Nephron progenitor cell (in vitro differentiated cells): ENCODE measurements at places on chromosomes 2 and 18.

DNA sequence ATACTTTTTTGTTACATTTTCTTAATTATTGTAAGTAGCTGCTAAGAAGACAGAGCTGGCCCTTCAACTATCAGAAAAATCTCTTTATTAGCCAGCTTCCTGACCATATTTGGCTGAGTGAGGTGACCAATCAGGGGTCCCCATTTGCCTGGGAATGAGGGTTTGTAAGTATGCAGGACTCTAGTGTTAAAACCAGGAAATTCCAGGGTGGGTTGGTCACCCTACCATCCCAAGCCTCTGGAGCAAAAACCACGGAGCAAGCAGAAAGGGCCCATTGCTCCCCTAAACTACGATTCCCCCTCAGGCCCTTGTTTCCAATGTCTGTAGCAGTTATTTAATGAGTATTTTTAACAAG lies 165.6 kb upstream of the NCKAP5 start:
- no peak overlapping the region for H3K4me3 ChIP-seq
- no peaks in the 10 kb centered on the region for H3K36me3 ChIP-seq
- H3K27me3 ChIP-seq: peaks cover 3% of the 10 kb centered on the region
- no peak overlapping the region for H3K27ac ChIP-seq
- peaks cover 18% of the 10 kb centered on the region for H3K4me1 ChIP-seq
- DNase-seq: no peak

GRCh38 chr18:10470429-10470828 lies 16.0 kb downstream of the APCDD1 start:
- no peak for DNase-seq
- peaks cover 41% of the 10 kb centered on the region for H3K36me3 ChIP-seq
- peak overlapping the region; percentile 57 for H3K27ac ChIP-seq
- no peaks in the 10 kb centered on the region for H3K27me3 ChIP-seq

DNA sequence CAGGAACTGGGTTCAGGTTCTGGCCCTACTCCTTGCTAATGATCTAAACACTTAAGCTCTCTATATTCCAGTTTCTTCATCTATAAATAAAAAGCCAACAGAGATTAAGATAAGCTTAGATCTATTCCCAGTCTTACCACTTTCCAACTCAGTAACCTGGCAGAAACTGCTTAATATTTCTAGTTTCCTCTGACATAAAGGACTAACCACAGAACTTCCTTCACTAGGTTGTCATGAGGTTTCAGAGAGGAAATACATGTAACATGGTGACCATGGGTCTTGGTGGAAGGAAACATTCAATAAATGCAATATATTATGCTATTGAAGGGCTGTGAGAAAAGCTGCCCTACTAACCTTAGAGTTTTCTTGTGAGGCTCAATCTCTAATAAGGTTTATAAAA lies 114.4 kb upstream of the PDE1A start:
- peaks cover 28% of the 10 kb centered on the region for H3K4me1 ChIP-seq
- H3K27ac ChIP-seq: no peak overlapping the region
- H3K36me3 ChIP-seq: no peaks in the 10 kb centered on the region

DNA sequence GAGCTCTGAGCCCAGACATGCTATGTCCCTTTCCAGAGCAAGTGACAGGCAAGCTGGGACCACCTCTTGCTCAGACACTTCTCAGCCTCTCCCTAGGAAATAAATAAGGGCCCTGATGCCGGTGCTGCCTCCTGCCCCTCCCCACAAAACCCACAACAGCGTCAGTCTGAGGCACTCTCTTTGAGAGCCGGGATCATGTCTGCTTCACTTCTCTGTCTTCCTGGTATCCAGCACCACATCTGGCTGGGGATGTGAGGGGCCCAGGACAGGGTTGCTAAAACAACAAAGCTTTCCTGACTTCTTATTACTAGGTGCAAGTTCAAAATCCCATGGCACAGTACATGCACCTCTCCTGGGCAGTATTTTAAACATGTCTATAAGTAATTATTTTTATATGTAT lies 103.9 kb upstream of the GLI2 start:
- no peak overlapping the region for H3K27ac ChIP-seq
- peaks cover 24% of the 10 kb centered on the region for H3K4me1 ChIP-seq
- H3K4me3 ChIP-seq: no peak overlapping the region
- peaks cover 59% of the 10 kb centered on the region for H3K27me3 ChIP-seq
- DNase-seq: no peak

GRCh38 chr2:54164106-54164505 lies 48.7 kb downstream of the ACYP2 start:
- H3K27ac ChIP-seq: no peak overlapping the region
- no peaks in the 10 kb centered on the region for H3K36me3 ChIP-seq
- DNase-seq: no peak
- no peaks in the 10 kb centered on the region for H3K4me1 ChIP-seq
- H3K4me3 ChIP-seq: no peak overlapping the region

- peak overlapping the region; percentile 41 for H3K27ac ChIP-seq
- H3K27me3 ChIP-seq: no peaks in the 10 kb centered on the region
- H3K4me1 ChIP-seq: peaks cover 70% of the 10 kb centered on the region
- no peaks in the 10 kb centered on the region for H3K36me3 ChIP-seq
- no peak overlapping the region for H3K4me3 ChIP-seq
Observed at GRCh38 chr2:136031711-136032110, 46.3 kb upstream of the DARS1 start.

- H3K27ac ChIP-seq: no peak overlapping the region
- no peaks in the 10 kb centered on the region for H3K36me3 ChIP-seq
- DNase-seq: no peak
- no peak overlapping the region for H3K4me3 ChIP-seq
- H3K4me1 ChIP-seq: peaks cover 13% of the 10 kb centered on the region
Observed at GRCh38 chr2:175430236-175430635, 248.7 kb upstream of the ATP5MC3 start.

DNA sequence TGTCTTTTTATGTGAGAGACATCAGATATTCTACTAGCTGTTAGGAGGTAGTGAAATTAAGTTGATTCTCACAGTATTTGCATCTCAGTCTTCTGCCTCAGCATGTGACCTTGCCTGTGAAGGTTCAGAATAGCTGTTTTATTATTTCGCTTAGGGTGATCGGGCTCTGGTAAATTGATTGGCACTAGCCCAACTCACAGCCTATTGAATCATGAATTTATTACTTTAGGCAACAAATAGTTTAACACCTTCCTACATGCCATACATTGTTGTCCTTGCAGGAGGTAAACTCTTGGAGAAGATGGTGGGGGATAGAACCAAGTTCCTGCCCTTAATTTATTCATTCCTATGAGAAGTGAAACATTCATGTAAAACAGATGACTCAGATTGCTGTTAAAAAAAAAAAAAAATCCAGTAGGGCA lies 101.9 kb downstream of the GPD2 start:
- no peak overlapping the region for H3K27ac ChIP-seq
- no peaks in the 10 kb centered on the region for H3K4me1 ChIP-seq
- H3K27me3 ChIP-seq: peaks cover 4% of the 10 kb centered on the region

- no peak overlapping the region for H3K4me3 ChIP-seq
- peaks cover 4% of the 10 kb centered on the region for H3K36me3 ChIP-seq
- DNase-seq: peak; percentile 55
- H3K4me1 ChIP-seq: peaks cover 24% of the 10 kb centered on the region
Observed at GRCh38 chr2:119407430-119408220, 24.0 kb upstream of the TMEM37 start.

GRCh38 chr2:212894026-212894425 lies 257.4 kb downstream of the IKZF2 start:
- no peaks in the 10 kb centered on the region for H3K36me3 ChIP-seq
- H3K4me1 ChIP-seq: no peaks in the 10 kb centered on the region
- H3K4me3 ChIP-seq: no peak overlapping the region
- no peaks in the 10 kb centered on the region for H3K27me3 ChIP-seq
- no peak overlapping the region for H3K27ac ChIP-seq

GRCh38 chr2:144718376-144718775 lies 198.5 kb upstream of the ZEB2 start:
- H3K4me3 ChIP-seq: no peak overlapping the region
- H3K36me3 ChIP-seq: peaks cover 22% of the 10 kb centered on the region
- H3K27ac ChIP-seq: no peak overlapping the region

GRCh38 chr2:135132314-135132713 lies 80.2 kb downstream of the RAB3GAP1 start:
- H3K36me3 ChIP-seq: peaks cover 66% of the 10 kb centered on the region
- H3K27ac ChIP-seq: no peak overlapping the region
- H3K4me1 ChIP-seq: no peaks in the 10 kb centered on the region
- DNase-seq: no peak

DNA sequence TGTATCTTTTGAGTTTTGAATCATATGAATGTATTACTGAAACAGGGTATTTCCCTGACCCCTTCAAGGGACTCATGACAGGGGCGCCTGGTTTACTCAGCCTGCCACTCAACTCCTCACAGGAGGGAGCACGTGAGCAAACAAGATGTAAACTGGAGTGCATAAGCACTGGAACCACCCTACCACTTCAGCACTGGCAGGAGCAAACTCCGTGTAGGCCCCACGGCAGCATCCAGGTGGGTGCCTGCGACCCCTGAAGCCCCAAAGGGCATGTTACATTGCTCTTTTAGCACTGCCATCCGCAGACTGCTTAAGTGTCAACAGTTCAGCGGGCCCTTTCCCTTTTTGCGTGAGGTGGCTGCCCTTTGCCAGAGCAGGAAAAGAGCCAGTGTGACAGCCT lies 8.2 kb upstream of the DAPL1 start:
- H3K27me3 ChIP-seq: peaks cover 2% of the 10 kb centered on the region
- peaks cover 5% of the 10 kb centered on the region for H3K36me3 ChIP-seq
- no peak overlapping the region for H3K27ac ChIP-seq
- H3K4me1 ChIP-seq: peaks cover 20% of the 10 kb centered on the region
- H3K4me3 ChIP-seq: no peak overlapping the region

- peaks cover 71% of the 10 kb centered on the region for H3K4me1 ChIP-seq
- peak overlapping the region; percentile 98 for H3K27ac ChIP-seq
- peaks cover 5% of the 10 kb centered on the region for H3K36me3 ChIP-seq
- H3K4me3 ChIP-seq: peak overlapping the region; percentile 53
- H3K27me3 ChIP-seq: no peaks in the 10 kb centered on the region
Observed at GRCh38 chr2:149167001-149167780, 128.7 kb downstream of the LYPD6B start.

- H3K27ac ChIP-seq: no peak overlapping the region
- H3K4me1 ChIP-seq: no peaks in the 10 kb centered on the region
- H3K4me3 ChIP-seq: no peak overlapping the region
- DNase-seq: no peak
Observed at GRCh38 chr18:56676639-56677038, 25.5 kb downstream of the WDR7 start.

GRCh38 chr2:127348426-127349000 lies 39.3 kb downstream of the MAP3K2 start:
- peaks cover 16% of the 10 kb centered on the region for H3K4me1 ChIP-seq
- peaks cover 33% of the 10 kb centered on the region for H3K36me3 ChIP-seq
- DNase-seq: no peak
- no peaks in the 10 kb centered on the region for H3K27me3 ChIP-seq
- no peak overlapping the region for H3K27ac ChIP-seq
- H3K4me3 ChIP-seq: no peak overlapping the region

DNA sequence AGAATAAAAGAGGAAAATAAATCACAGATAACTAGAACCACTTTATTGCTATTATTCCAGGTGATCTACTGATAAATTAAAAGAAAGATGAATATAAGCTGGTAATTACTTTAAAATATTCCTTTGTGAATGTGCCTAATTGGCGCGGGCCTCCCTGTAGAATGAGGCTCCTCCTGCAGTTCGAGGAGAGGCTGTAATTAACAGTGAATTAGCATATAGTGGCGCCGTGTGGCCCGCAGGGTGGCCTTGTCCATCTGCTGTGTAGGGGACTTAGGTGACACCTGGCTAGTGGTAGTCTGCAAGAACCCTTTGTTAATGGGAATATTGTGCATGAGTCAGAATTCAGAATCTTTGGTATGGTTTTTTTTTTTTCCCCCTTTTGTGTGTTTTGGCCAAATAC lies 119.8 kb downstream of the AGAP1 start:
- H3K4me1 ChIP-seq: peaks cover 54% of the 10 kb centered on the region
- H3K36me3 ChIP-seq: peaks cover 23% of the 10 kb centered on the region
- peaks cover 9% of the 10 kb centered on the region for H3K27me3 ChIP-seq
- DNase-seq: no peak

DNA sequence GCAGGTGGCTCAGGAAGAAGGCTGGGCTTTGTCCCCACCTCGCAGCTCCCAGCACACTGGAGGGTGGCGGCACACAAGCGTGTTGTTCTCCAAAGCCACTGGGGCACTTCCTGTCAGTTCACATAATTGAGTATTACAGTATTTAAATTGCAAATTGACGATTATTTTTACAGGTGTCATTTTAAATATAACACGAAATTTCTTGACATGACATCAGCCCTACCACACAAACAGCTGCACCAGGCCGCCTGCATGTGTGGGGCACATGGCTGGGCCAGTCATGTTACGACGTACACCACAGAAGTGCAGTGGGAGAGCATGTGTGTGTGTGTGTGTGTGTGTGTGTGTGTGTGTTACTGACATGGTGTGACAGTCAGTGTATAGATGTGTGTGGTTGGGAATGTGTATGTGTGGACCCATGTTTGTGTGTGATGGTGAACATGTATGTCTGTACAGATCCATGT lies 155.6 kb downstream of the TTC32 start:
- no peaks in the 10 kb centered on the region for H3K36me3 ChIP-seq
- H3K27ac ChIP-seq: no peak overlapping the region
- peaks cover 70% of the 10 kb centered on the region for H3K4me1 ChIP-seq
- no peak for DNase-seq
- peaks cover 6% of the 10 kb centered on the region for H3K27me3 ChIP-seq

DNA sequence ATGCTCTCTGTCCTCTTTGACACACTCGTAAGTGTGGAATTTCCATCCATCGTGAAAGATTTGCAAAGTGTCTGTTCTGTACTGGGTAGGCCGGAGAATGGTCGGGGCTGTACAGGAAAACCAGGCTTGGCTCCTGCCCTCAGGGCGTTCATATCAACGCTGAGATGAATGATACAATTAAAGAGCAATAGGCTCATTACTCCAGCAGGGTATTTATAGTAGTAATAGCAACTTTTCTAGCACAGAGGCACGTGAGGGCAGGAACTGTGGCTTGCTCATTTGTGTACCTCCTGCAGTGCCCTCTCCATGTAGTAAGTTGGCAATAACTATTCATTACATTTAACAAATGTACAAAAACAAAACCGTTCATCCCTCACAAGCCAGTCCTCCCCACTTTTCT lies 5.3 kb upstream of the NCK2 start:
- peaks cover 27% of the 10 kb centered on the region for H3K4me1 ChIP-seq
- no peak for DNase-seq
- H3K27me3 ChIP-seq: peaks cover 40% of the 10 kb centered on the region
- H3K36me3 ChIP-seq: no peaks in the 10 kb centered on the region

DNA sequence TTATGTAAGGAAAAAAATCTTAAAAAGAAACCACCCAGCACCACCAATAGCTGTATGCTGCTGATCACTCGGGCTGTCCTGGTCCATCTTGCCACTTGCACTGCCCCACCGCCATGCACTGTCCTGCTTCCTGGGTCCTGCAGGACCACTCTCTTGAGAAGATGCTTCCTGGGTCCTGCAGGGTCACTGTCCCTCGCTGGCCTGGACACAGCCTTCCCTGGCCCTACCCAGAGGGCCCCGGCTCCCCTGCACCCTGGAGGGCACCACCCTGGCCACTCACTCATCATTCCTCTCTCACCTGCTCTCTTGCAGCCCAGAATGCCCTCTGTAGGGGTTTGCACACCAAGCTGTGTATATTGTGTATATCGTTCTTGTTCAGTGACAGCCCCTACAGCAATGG lies 2.4 kb upstream of the OTOS start:
- no peak for DNase-seq
- H3K4me3 ChIP-seq: no peak overlapping the region
- peaks cover 40% of the 10 kb centered on the region for H3K27me3 ChIP-seq
- peaks cover 29% of the 10 kb centered on the region for H3K4me1 ChIP-seq
